ENCODE measurements at places on chromosomes 4 and X.

DNA sequence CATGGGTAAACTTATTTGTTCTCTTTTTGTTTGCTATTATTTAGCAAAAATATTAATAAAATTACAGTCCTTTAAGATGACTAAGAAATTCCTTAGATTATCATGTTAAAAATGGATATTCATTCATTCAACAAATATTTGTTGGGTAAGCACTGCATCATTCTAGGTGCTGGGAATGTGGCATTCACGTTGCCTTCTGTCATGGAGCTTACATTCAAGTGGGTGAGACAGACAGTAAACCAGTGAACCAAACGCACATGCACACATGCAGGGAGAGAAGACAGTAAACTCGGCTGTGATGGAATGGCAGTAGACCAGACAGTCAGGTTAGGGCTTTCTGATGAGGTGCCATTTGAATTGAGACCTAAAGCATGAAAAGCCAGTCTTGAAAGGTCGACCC, 91.8 kb downstream of the STOX2 start:
- no peak for DNase-seq

DNA sequence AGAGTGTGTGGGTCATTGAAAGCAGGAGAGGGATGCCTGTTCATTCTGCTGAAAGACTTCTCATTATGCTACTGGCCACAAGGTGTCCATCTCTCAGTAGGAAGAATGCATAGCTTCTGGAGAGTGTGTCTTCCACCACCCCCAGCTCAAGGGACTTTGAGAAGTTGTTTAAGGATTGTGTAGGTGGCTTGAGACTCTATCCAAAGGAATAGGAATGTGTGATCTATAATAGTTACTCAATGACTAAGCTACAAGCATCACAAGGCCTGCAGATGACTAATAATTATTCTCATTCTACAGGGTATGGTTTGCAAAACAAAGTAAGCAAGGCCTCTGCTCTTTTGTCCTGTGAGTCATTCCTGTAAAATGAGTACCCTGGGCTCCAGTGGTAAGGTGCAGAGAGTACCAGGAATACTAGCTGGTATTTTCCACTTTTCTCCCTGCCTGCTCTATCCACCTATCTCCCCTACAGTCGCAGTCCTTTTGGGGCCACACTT, 279.8 kb upstream of the BOD1L1 start:
- DNase-seq = no peak

GRCh38 chr4:1748465-1748995, 27.2 kb downstream of the TACC3 start:
- DNase-seq = peak; percentile 71

GRCh38 chr4:1579901-1580691, 104.0 kb downstream of the FAM53A start:
- DNase-seq = peak; percentile 93

GRCh38 chr4:81003597-81004111, 26.9 kb upstream of the BMP3 start:
- no peak for DNase-seq

DNA sequence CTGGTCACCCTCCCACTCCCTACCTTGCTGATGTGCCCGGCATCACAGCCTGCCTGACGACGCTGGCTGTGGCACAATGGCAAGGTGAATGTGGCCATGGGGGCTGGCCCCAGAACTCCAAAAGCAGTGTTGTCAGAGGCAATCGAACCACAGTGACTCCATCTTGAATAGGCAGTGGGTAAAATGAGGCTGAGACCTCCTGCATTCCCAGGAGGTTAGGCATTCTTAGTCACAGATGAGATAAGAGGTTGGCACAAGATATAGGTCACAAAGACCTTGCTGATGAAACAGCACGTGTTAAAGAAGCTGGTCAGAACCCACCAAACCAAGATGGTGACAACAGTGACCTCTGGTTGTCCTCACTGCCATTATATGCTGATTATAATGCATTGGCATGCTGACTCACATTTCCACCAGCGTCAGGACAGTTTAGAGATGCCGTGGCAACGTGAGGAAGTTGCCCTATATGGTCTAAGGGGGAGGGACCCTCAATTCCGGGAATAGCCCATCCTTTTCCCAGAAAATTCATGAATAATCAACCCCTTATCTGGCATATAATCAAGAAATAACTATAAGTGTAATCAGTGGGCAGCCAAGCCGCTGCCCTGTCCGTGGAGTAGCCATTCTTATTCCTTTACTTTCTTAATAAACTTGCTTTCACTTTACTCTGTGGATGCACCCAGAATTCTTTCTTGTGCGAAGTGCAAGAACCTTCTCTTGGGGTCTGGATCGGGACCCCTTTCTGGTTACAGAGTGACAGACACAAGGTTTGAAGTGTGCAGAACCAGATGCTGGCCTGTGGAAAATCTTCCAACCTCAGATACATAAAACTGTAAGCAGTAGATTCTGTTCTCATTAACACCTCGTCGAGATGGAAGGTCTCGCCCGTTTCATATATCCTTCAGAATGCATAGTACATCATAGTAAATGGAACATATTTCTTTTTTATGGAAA, 26.8 kb upstream of the CLDN24 start:
- DNase-seq = no peak

- no peak for DNase-seq
Observed at GRCh38 chr4:77872723-77873445, 10.3 kb downstream of the MRPL1 start.

- no peak for DNase-seq
Observed at GRCh38 chrX:18682979-18683387, 11.1 kb upstream of the RS1 start.

- peak; percentile 37 for DNase-seq
Observed at GRCh38 chr4:83282049-83282535, 2.5 kb downstream of the COQ2 start.

DNA sequence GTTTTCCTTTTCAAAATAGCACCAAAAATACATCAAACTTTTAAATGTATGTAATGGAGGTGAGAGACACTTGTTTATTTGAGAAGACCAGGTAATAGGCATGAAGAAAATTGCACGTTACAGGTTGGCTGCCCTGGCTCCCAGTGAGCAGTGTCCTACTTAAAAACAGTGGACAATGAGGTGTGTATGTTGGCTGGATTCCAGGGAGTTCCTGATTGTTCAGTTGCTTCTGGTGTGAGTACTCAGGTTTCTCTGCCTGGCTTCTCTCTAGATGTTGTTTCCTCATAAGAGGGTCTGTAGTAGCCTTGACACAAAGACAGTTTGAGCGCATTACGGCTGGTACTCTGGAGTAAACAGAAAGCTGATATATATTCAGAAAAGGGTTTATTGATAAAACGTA, 29.4 kb downstream of the SNX25 start:
- DNase-seq = no peak

DNA sequence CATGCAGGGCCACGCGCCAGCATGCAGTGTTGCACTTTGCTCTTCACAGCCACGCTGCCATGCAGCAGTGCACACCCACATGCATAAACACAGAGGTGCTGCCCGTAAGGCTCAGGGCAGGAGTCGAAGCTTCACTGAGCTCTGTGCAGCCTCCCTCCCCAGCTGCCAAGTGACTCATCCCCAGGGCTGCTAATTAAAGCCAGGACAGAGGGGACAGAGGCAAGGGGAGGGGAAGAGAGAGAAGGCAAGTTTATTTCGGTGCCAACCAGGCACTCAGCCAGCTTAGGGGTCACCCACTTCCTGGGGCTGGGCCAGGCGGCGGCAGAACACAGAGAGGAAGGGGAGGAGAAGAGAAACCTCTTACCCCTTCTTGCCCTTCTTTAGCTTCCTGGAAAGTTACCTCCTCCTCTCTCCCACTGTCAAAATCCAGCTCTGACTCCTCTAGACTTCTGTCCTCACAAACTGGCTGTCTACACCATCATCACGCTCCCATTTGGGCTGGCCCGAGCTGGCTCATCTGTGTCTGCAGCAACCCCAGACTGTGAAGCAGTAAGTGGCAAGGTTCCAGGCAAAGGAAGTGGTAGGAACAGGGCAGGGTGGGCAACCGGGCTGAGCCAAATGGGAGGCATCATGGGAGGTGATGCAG, 6.2 kb upstream of the IQSEC2 start:
- no peak for DNase-seq

GRCh38 chr4:14196131-14196530, 568.6 kb upstream of the BOD1L1 start:
- no peak for DNase-seq

DNA sequence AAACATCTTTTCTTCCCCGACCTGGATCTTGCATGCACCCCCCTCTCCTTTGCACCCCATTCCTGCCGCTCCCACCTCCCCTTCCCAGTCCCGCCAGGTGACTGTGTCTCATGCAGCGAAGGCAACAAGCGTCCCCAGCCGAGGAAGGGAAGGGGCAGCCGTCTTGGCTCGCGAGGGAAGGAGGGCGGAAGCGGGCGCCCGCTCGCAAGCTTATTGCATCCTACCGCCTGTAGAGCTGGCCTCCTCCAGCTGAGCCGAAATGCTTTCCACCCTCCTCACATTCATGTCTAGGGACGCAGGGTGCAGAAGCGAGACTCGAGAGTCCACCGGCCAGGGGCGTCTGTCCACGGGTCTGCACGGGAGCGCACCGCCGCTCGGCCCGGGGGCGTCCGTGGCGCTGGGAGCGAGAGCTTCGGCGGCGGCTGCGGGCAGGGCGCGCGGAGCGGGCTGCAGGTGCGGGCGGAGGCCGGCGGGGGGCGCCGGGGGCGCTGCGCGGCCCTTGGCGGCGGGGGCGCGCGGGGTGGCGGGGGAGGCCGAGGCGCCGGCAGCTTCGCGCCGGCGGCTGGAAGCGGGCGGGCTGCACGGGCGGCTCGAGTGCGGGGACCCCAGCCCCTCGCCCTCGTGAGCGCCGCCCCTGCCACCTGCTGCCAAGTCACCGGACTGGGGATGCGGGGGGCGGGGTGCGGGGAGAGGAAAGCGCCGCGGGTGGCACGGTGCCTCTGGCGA, at the start of gene KCNIP4:
TSS of gene KCNIP4 (minus strand) at position 426 of the 726 bp plus-strand sequence.
- DNase-seq = no peak

GRCh38 chr4:143183513-143184216, 1.1 kb upstream of the USP38 start:
- DNase-seq = no peak

DNA sequence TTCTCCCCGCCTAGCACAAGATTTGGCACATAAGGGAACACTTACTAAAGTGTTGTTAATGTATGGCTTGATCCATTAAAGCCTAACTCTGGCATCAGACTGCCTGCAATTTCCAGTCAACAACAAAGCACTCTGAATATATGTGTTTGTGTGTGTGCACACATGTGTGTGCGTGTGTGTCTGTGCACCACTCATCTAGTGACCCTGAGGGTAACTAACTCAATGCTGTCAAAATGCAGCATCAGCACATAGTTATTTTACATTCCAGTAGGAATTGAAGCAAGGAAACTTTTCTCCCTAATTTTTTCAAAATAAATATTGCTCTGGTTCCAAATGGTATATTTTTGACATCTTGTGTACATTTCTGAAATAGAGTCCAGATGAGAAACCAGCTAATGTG, 94.4 kb downstream of the SHROOM4 start:
- DNase-seq = no peak

GRCh38 chrX:103839404-103839803, 7.3 kb upstream of the RAB9B start:
- DNase-seq = no peak

- DNase-seq = no peak
Observed at GRCh38 chr4:143623896-143624295, 76.6 kb downstream of the FREM3 start.

All from activated CD4-positive, alpha-beta T cell treated with anti-CD3 and anti-CD28 coated beads, Interleukin-2, amount 50 U/mL, for 4 hours (primary cell).